ENCODE measurements at places on chromosomes 7 and 10. TPM values are rescaled to one million over a fixed set of nuclear protein-coding genes. Genes with fewer than 3 reads are reported as not detected.

CPA2 gene
- total RNA-seq, result not detected

GRCh38 chr10:58362027-58362789 lies 23.0 kb upstream of the TFAM start:
- DNase-seq, result no peak

GRCh38 chr10:12135631-12136030 lies 6.2 kb downstream of the SEC61A2 start:
- DNase-seq, result no peak

DNA sequence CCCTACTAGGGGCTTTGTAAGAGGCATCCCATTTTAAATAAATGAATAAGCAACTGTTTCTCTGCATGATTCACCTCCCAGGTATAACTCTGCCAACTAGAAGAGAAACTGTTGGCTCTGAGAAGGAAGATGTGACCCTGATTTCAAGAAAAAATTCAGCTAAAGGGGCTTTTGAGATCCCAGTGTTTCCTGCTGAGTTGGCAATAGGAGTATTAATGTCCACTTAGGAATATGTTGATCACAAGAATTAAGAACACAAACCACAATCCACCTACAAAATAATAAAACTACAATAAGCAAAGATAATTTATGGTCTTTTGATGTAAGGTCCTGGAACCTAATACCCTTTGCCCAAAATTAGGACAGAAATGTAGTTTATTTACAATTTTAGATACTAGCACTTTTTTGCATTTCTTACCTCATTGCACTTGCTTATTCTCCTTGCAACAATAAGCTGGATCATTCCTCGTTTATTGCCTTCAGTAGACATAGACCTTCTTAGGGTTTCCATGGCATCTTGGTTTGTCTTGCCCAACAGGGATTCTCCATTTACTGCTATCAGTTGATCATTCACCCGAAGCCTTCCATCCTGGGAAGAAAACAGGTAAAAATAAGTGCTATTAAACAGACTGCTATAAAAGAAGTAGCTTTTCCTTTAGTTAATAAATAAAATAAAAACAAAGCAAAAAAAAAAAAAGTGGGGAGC lies 456.2 kb downstream of the PARD3 start:
- no peak for DNase-seq

DNA sequence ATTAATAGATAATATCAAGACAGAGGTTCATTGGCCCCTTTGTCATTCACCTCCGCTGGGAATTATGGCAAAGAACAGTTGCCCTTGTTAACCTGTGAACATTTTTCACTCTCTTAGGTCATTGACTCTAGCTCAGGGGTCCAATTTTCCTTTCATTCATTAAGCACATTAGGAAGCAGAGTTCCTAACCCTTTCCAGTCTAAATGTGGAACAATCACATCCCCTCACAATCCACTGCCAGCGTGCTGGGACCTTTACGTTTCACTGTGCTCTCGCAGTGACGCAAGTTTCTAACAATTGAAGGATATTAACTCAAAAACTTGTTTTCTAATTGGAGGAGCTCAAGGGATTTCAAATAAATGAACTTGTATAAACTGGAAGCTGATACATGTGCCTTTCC lies 79.3 kb upstream of the MEOX2 start:
- no peak for DNase-seq

DNA sequence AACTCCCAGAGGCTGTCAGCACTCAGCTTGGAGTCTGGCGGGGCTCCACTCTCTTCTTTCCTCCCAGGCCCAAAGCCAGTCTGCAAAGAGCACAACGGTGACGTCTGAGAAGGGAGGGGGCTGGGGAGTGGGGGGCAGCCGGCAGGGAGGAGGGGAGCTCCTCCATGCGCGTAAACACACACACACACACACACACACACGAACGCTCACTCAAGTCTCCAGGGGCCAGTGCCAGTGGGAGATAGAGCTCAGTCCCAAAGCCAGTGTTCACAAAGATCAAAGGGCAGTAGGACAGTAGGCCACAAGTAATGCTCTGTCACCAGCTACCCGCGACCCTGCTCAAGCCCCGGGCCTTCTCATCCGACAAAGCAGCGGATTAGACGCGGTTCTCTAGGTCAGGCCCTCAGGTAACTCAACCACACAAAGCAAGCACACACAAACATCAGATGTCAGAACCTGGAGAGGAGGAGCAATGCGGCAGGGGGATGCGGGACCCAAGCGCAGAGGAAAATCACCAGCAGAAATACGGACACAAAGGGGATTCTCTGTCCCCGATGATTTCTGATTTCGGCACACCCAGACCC lies 19.9 kb downstream of the TCAF1 start:
- no peak for DNase-seq

DNA sequence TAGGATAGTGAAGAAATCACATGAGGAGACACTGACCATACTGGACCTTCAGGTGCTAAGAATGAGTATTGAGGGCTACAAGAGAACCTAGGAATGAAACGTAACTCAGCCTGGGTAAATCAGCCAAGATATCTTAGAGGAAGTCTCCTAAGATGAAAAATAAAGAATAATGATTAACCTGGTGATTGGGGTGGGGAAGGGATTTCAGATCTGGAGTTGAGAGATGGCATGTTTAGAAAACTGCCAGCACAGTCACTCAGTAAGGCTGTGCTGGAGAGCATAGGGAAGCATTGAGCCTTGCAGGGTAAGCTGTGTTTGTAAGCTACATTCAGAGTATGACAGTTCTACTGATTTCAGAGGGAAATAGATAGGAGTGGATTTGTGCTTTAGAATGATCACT lies 1.9 kb upstream of the MALRD1 start:
- DNase-seq, result no peak

DNA sequence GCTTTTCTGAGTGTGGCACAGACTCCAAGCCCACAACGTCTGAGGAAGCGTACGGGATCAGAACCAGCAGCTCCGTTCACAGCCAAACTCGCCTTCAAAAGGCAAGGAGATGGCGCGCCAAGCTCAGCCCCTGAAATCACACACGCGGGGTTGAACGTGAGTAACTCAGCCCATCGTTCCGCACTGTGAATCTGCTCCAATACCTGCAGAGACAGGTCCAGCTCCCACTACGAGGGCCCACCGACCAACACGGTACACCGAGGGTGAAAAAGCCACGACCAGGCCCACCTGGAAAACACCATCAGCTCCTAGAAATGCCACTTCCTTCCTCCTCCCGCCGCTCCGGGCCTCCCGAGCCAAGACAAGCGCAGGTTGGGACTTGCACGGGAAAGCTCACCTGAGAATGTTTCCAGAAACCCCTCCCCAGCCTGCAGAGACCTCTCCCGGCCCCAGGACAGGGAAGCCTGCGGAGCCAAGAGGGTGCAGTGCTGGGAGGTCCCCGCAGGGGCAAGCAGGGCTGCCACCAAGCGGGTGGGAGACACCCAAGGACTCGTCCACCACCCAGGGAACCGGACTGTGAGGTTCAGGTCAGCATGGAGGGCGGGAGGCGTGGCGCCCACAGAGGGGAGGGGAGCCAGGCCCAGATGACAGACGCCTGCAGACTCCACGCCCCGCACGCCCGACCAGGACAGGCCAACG lies 93.9 kb upstream of the PDGFA start:
- peak; percentile 65 for DNase-seq

DNA sequence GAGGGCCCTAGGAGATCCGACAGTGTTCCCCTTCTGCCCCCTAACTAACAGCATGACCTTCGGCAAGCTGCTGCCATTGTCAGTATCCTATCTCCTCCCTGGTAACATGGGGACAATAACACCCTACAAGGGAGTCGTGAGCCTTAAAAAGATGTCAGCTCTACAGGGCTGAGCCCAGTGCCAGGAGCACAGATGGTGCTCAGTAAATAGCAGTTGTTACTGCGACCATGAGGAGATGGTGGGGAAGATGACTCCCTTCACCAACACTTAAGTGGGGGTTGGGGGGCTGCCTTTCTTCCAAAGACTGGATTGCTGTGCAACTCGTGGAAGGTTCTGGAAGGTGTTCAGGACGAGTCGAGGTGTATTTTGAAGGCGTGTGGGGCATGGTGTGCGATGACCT lies 29.5 kb upstream of the C10orf120 start:
- no peak for DNase-seq

DNA sequence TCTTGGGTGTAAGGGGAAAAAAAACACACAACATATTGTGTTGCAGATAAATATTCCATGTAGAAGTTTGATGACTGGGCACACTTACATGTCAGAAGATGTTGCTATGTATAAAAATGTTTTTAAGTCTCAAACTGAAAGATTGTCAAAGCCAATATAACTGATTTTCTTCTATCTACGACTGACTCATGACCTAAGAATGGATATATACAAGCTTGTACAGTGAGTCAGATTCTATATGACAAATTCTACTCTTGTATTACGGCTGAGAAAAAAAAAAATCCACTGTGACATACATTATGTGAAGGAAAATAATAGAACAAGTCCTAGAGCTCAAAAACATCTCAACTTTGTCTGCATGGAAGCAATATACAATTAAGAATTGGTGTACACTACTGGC lies 343.0 kb upstream of the PCDH15 start:
- DNase-seq, result peak; percentile 73

DNA sequence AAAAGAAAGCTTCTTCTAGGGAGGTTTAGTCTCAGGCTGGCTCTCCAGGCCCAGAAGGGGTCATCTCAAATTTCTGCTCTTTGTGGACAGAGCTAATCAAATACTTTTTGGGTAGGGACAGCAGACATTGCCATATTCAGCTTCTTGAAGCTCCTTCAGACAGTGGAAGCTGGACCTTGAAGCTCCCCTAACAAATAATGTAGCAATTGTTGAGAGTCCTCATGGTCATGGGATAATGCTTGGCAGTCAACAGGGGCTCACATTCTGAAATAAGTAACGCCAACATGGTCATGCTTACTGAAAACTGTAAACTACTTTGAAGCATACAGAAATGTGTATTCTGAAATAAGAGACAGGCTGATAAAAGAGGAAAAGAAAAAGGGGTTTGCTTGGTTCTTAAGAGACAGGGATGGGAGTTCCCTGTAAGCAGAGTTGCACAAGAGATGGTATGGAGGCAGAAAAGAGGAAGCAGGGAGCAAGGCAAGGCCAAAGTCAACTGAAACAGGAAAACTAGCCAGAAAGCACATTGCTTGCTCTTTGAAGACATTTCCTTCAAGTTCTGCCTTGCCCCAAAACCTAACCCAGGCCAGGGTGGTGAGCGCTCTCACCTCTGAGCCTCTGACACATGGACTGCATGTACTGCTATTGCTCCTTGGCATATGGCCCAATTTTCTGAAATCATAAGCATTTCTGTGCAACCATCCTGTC lies 53.1 kb upstream of the KMT2E start:
- DNase-seq, result peak; percentile 91

- peak; percentile 32 for DNase-seq
These were observed 46.6 kb downstream of the PWWP2B start for GRCh38 chr10:132443605-132443982.

DNA sequence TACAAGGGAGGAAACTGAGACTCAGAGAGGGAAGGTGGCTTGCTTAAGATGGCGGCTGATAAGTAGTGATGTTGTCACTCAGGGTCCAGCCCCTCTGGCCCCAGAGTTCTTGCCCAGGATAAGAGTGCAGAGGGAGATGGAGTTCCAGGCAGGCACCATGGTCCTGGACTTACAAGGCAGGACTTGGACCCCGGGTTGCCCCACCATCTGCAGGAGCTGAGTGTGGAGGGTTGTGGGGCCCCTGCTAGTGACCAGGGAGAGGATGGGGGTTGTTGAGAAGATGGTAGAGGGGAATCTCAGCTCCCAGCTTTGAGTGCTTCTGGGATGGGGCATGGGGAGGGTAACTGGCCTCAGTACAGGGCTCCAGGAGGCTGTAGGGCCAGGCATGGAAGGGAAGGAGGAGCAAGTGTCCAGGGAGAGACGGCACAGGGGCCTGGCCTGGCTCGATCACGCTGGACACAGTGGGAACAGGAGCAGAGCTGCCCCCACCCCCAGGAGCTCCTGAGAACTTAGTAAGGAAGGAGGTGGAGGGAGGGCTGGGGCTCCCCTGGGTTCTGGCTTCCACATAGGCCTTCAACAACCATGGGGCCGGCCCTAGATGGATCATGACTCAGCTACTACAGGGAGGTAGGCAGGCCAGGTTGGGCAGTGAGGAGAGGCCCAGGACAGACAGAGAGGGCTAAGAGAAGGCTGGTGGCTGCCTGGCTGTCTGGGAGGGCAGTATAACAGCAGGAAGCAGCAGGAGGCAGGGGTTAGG lies 28.2 kb downstream of the PPIF start:
- DNase-seq, result peak; percentile 20

GRCh38 chr7:24877790-24878311 lies 102.1 kb downstream of the OSBPL3 start:
- no peak for DNase-seq

DNA sequence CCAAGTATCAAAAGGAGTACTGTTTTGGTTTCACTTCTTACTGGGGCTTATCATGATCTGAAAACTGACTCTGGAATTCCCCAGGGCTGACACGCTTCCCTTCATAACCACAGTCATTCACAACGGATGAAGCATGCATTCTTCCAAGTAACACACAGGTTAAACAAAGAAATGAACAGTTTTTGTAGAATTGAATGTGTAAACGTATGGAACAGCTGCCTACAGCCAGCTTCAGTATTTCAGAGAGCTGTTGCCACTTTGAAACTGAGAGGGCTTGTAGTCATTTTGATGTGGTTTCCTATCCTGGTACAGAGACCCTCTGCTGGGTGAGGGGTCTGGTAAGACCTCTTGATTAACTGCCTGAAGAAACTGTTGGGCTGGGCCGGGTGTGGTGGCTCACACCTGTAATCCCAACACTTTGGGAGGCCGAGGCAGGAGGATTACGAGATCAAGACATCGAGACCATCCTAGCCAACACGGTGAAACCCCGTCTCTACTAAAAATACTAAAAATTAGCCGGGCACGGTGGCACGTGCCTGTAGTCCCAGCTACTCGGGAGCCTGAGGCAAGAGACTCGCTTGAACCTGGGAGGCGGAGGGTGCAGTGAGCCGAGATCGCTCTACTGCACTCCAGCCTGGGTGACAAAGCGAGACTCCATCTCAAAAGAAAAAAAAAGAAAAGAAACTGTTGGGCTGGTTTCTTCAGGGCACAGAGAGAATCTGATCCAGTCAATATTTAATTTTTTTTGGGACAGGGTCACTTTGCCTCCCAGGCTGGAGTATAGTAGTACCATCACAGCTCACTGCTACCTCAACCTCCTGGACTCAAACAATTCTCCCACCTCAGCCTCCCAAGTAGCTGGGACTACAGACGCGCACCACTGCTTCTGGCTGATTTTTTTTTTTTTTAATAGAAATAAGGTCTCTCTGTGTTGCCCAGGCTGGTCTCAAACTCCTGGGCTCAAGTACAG lies 4.7 kb downstream of the NFE2L3 start:
- peak; percentile 95 for DNase-seq
